HCT116 (cell line): ENCODE measurements at places on chromosomes 4 and X.

- DNase-seq = no peak
Measured at GRCh38 chrX:104854188-104854587, 288.2 kb downstream of the IL1RAPL2 start.

- no peak for DNase-seq
Measured at GRCh38 chr4:138055890-138056289, 186.3 kb downstream of the SLC7A11 start.

GRCh38 chrX:48883729-48884128 is 13.8 kb downstream of the TIMM17B start:
- DNase-seq = no peak

DNA sequence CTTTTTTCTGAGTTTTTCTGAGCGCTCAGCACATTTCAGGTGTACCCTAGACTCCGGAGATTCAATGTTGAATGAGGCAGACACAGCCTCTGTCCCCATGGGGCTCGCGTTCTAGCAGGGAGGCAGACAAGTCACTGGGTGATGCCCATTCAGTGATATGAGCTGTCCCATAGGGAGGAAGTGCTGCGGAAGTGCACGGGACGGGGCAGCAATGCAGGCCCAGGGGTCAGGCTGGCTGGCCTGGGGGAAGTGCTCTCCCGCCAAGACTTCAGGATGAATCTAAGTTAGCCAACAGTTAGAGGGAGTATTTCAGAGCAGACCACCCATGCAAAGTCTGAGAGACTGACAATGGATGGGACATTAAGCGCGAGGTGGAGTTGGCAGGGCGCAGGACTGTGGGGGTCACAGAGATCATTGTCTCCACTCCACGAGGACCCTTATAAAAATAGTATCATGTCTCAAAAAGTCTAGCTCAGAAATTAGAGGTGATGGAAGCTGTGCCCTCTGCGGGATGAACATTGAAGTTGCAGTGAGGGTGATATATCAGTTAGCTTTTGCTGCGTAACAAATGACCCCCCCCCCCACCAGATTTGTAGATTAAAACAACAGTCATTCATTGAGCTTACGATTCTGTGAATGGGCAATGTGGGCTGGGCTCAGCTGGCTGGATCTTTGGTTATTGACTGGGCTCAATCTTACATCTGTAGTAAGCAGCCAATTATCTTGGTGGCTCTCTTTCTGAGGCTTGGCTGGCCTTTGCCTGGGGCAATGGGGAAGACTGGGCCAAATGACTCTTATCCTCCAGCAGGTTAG is 16.4 kb downstream of the PSAPL1 start:
- no peak for DNase-seq

DNA sequence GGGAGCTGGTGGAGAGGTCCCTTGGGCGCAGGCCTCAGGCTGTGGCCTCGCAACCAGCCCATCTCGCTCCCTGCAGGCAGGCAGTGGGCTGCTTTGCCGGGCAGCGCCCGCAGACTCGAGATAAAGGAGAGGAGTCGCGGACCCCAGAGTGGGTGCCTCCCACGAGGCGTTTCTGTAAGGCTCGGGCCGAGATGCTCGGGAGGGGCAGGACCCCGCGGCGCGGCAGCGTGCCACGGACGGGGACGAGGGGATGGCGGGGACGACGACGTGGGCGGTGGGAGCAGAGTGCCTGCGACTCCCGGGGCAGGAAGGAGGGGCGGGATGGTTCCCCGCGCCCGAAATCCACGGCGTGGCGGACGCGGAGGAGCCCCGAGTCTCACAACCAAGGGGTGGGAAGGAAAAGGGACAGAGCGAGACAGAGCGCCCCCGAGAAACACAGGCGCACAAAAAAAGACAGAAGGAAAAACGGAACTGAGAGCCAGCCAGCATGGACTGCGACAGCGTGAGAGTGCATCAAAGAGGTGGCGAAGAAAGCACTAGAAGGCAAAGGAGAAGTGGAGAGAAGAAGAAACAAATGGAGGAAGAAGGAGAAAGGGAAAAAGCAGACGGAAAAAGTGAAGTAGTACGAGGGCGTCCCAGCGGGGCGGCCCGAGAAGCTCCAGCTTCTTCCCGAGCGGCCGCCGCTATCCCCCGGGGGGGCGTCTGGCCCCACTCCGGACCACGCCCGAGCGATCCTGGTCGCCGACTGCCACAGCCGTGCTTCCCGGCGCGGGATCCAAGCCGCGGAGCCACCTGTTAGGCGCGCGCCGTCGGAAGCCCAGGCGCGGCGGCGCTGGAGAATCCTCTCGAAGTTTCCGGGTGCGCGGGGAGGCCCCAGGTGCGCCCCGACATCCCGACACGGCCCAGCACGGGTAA is 1.5 kb downstream of the BEND4 start:
- no peak for DNase-seq

DNA sequence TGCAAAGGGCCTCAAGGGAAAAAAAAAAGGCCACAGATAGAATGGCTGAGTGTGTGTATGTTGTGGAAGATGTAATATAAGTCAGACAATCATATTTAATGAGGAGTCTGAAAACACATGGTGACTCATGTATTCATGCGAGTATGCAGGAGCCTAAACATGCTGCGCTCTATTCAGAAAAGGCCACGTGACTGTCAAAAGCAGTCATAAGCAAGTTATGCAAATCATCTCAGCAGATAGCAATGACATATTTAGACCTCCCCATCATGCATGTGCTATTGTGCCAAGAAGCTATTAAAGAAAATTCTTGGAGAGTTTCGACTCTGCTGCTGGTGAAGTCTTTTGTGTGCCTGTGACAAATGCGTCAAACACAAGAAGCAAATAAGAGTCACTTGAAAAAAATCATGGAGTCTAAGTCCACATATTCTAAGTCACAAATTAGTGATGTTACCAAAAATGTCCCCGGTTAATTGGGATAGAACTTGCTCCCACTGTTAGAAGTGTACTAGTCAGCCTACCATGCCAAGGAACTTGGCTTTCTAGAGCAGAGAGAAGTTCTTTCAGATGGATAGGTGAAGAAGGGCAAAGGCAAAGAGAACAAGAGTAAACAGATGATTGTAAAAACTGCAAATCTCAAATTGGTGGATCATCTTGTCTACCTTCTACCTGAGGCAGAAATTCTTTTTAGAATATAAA is 5.0 kb downstream of the LNX1 start:
- no peak for DNase-seq

- peak; percentile 43 for DNase-seq
Measured at GRCh38 chr4:112765317-112765974, 128.5 kb downstream of the LARP7 start.

DNA sequence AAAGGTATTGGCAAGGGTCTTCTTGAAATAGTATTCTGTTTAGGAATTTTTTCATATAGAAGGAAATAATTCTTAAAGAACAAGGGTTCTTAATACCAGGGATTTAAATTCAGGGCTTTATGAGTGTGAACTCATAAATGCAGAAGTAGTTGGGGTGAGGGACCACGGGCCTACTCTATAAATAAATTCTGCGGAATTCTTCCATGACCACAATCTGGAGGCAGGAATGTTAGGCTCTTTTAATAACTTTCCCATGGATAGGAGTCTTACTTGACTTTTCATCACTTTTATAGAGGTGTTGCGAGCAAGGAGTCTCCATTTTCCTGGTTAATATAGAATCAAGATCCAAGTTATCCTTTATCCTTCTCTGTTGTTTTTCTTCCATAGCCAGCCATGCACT is 76.7 kb upstream of the SLC4A4 start:
- no peak for DNase-seq

DNA sequence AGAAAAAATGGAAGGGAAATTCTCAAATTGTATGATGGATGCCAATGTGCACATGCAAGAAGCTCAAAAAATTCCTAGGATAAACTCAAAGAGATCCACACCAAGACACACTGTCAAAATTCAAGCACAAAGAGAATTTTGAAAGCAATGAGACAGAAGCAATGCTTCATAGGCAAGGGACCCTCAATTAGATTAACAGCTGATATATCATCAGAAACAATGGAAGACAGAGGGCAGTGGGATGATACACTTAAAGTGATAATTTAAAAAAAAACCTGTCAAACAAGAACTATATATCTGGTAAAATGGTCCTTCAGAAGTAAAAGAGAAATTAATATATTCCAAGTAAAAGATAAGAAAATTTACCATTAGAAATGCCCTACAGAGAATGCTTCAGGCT is 306.3 kb upstream of the PCDH7 start:
- no peak for DNase-seq

GRCh38 chr4:67131224-67131623 is 414.1 kb downstream of the CENPC start:
- no peak for DNase-seq

DNA sequence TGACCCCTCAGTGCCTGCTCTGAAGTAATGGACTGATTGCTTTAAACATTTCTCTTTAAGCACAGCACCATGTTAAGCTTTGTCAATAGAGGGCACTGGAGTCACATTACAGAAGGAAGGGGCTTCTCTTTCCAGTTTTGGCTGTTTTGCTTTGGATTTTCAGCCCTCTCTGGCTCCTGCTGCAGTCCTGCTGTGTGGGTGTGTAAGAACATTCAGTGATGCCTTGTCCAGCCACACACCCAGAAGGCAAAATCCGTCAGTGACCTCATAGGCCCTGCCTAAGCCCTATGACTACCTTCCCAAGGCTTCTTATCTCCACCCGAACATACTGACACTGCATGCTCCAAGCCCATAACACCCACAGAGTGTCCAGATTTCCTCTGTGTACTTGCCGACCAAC is 215.3 kb upstream of the CTSO start:
- DNase-seq = peak; percentile 19

GRCh38 chrX:27251369-27251768 is 211.8 kb downstream of the PPP4R3C start:
- no peak for DNase-seq

DNA sequence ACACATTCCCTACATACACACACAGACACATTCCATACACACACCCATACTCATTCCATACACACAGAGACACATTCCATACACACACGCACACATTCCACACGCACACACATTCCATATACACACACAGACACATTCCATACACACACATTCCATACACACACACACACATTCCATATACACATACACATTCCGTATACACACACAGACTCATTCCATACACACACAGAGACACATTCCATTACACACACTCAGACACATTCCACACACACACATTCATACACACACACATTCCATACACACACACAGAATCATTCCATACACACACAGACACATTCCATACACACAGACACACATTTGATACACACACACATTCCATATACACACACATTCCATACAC is 15.2 kb downstream of the LINC00632 start:
- DNase-seq = no peak

GRCh38 chrX:134396174-134396573 is 63.8 kb upstream of the HPRT1 start:
- DNase-seq = no peak

GRCh38 chr4:24837781-24838180 is 42.4 kb downstream of the SOD3 start:
- no peak for DNase-seq

DNA sequence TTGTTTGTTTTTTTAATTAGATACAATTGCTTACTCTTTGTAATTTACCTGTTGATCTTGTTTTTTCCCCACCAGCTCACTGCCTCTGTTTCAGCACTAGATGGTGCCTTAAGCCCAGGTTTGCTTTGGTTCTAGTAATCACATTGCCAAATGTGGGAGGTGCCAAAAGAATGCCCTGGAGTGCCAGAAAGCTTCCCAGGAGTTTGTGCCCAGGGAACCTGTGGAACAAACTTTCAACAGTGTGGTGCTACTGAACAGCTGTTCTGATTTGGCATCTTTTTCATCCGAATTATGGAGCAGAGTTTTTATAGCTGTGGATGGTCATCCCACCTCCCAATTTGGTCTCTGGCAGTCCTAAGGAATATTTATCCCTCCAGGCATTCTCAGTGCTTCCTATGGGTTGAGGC is 1000.7 kb downstream of the STIM2 start:
- peak; percentile 57 for DNase-seq

DNA sequence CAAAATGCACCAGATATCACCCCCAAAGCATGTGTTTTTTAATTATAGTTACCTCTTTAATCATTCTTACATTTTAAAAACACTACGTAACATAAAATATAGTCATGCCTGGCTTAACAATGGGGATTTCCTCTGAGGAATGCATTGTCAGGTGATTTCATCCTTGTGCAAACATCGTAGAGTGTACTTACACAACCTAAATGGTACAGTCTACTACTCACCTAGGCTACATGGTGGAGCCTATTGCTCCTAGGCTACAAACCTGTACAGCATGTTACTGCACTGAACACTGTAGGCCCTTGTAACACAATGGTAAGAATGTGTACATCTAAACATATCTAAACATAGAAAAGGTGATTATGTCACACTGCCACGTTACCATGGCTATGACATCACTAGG is 208.6 kb downstream of the SPOCK3 start:
- DNase-seq = no peak

GRCh38 chr4:8400632-8401325 is 39.7 kb downstream of the ACOX3 start:
- no peak for DNase-seq

GRCh38 chrX:81259714-81260395 is 58.0 kb downstream of the SH3BGRL start:
- DNase-seq = no peak

DNA sequence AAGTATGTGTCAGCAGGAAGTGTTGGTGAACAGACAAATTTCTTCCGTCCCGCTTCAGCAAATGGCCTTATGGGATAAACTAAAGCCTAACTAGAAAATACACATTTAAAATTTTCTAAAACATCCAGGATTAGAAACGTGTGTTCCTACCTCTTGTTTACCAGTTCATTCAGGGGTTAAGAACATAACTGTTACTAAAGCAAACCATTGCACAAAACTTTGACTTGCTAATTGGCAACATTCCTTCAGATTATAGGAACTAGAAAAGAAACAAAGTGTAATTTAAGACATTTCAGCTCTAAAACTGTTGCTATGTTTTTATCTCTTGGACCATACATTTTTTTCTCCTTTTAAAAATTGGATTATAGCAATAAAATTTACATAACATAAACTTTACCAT is 39.5 kb upstream of the CXCL13 start:
- DNase-seq = no peak
